ENCODE measurements at places on chromosomes 16 and 17.

DNA sequence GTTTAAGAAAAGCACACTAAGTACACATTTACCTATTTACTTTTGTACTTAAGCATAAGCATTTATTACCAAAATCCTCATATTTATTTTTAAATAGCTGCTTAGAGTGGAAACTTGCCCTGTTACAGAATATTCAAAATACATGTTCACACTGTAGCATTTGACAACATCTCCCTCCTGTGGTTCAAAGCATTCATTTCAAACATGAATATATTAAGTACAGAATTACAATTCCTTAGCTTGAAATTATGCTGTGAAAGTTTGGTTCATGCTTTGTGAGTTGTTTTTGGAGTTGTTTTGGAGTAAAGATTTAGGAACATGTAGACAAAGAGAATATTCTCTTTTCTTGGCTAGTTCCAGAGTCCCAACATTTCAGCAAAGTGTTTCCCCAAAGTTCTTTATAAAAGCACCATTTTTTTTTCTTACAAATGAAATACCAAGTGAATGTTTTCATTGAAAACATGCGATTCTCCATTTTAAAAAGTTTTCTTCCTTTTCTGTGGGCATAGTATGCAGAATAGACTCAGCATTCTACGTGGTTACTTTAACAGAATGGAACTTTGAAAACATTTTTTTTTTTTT is 33.2 kb downstream of the TUBD1 start:
- no peak for DNase-seq

GRCh38 chr17:28334666-28335200 is 539 bp downstream of the IFT20 start:
- no peak for DNase-seq

DNA sequence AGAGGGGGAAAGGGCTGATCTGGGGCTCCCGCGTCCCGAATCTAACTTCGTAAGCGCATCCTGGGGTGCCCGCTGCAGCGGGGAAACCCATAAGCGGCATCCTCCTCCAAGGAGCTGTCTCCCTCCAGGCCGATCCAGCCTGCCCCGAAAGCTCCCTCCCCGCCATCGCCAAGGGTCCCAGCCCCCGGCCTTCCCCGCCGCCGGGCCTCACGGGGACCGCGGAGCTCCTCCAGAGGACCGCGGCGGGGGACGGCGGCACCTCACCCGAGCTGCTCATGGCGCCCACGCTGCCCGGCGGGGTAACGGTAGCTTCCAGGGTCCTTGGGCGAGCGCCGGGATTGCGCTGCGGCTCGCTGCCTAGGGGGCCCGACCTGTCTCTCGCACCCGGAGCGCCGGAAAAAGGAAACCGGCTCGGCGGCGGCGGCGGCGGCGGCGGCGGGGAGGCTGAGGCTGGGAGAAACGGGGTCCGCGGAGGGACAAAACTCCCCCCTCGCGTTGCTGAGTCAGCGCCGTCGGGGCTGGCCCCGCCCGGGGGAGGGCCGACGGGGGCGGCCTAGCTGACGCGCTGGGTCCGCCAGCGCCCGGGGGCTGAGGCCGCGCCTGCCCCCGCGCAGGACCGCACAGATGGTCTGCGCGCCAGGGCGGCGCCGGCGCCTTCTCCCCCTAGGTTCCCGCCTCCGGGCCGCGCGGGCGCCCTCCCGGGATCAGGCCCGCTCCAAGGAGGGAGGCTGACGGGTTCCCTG is at the start of gene BLMH:
Gene BLMH, minus strand, starts transcription at position 402 of the 743 bp plus-strand sequence. Its CDS starts 125 bp downstream, at position 277.
- DNase-seq, result peak; percentile 30

- no peak for DNase-seq
Observed at GRCh38 chr16:23803591-23804123, 32.1 kb upstream of the PRKCB start.

GRCh38 chr16:54106057-54106456 is 180.5 kb downstream of the IRX3 start:
- DNase-seq, result no peak

- DNase-seq, result no peak
Observed at GRCh38 chr17:71461498-71462169, 659.2 kb upstream of the SOX9 start.

DNA sequence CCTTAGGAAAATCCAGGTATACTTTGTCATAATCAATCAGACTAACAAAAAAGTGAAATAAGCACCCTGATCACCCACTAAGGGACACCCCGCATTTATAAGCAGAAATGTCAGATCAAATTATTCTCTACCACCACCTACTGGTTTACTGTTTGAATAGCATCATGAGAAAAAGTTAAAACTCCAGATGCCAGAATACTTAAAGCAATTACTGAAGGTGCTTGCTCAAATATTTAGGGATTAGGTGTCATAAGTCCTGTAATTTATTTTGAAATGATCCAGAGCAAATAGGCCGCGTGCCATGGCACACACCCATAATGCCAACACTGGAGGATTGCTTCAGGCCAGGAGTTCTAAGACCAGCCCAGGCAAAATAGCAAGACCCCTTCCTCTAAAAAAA is 2.3 kb downstream of the TOP2A start:
- no peak for DNase-seq

DNA sequence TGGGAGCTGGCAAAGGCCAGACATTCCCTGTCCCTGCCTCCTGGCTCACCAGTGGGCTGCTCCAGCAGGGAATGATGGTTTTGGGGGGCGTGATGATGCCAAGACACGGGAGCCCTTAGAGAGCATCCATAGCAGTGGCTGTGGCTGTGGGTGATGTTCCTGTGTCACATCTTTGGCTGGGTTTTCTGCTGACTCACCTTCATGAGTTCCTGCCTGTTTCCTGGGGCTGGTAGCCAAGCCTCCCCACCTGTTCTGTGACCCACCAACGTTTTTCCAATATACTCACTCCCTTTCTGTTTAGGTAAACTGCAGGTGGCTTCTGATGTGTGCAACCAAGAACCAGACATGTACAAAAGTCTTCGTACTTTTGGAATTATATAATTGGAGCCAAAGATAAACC is 16.5 kb upstream of the NF1 start:
- DNase-seq, result no peak

DNA sequence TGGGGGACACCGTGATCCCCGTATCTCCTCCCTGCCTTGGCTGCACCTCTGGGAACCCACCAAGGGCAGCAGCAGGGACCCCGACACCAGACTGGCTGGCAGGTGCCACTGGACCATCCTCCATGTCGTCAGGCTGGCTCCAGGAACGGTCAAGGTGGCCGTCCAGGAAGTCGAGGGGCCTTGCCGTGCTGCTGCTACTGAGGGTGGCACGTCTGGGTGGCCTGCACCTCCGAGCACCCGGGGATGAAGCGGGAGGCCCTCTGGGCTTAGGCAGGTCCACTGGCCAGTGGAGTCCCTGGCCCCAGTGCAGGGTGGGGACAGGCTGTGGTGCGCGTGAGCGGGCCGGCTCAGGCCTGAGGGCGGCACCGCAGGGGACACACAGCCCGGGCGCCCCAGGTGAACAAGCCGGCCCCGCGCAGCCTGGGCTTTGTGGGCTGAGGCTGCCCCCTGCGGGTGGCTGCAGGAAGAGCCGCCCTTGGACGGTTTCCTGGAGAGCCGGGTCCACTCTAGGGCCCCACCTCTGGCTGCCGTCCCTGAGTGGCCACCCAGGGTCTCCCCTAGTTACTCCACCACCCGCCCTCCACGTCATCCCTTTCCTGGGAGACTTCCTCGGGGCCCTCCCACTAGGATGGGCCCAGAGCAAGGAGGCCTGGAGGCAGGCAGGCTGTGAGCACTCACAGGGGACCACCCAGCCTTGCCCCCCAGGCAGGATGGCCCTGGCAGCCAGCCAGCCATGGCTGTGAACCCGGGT is 42.8 kb upstream of the ZC3H18 start:
- no peak for DNase-seq

- no peak for DNase-seq
Observed at GRCh38 chr17:39753514-39754160, 15.9 kb downstream of the GRB7 start.

DNA sequence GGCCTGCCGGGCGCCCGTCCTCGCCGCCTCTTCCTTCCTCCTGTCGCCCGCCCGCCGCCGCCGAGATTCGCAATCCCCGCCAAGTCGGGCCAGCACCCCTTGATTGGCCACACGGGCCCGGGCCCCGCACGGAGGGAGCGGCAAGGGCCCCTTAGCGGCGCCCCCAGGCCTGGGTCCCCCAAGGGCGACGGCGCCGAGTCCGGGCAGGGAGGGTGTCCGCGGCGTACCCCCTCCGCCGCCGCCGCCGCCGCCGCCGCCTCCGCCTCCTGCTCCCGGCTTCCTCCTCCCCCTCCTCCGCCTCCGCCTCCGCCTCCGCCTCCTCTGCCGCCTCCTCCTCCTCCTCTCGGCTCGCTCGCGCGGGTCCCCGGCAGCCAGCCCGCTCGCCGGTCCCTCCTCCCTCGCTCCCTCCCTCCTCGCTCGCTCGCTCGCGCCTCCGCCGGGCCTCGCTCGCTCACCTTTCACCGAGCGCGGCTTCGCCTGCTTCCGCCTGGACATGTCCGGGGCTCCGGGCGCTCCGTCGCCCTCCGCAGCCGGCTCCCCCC is 561 bp downstream of the ZNF423 start:
- no peak for DNase-seq

- DNase-seq, result no peak
Observed at GRCh38 chr16:2181952-2182351, 14.5 kb downstream of the CASKIN1 start.

- DNase-seq, result no peak
Observed at GRCh38 chr17:78128551-78129350, at the start of gene TMC6. Gene TMC6, minus strand, starts transcription at chr17:78128755. Its CDS starts 1,923 bp downstream, at chr17:78126832.

DNA sequence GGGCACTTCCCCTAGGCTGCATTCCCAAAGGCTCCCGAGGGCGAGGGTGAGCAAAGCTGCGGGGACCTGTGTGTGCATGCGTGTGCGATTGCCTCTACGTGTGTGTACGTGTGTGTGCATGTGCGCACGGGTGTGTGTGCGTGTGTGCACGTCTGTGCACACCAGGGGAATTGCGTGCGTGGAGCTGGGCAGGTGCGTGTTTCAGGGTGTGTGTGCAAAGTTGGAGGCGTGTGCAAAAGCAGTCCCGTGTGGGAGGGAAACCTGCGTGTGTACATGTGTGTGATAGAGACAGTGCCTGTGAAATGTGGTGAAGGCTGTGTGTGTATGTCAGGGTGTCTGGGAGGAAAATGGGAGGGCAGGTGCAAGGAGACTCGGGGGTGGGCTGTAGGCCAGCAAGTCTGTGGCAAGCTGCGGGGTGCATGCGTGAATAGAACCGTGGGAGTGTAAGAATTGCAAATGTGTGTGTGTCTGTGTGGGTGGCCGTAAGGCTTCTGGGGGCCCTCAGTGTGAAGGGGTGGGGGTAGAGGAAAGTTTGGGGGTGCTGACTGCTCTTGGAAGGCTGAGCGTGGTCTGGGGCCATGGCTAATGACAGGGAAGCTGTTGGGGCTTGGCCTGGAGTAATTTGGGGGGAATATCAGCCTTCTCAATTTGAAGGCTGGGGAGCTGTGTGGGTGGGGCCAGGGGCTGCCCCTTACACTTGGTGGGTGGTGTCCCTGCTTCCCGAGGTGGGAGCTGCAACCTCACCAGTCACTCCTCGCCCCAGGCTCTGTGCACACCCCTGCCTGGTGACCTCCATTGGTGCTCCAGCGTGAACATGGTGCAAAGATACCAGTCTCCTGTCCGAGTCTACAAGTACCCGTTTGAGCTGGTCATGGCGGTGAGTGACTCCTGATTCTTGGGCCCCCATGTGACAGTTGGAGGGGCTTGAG is 644 bp downstream of the SEC14L5 start:
- DNase-seq, result no peak

- DNase-seq, result no peak
Observed at GRCh38 chr16:75919664-75920063, 193.4 kb upstream of the CPHXL start.

DNA sequence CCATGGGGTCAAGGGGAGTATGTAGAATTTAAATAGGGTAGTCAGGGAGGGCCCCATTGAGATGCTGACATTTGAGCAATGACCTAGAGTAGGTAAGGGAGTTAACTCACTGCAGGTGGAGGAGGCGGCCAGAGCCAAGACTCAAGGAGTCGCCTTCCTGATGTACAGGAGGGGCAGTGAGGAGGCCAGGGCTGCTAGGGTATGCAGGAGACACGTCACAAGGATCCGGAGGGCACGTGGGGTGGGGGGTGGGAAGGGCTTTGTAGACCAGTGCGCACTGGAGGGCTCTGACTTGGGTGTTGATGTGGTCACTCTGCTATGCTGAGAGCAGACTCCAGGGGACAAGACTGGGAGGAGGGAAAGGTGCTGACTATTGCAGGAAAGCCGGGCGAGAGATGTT is 37.5 kb downstream of the SPECC1 start:
- DNase-seq, result no peak

DNA sequence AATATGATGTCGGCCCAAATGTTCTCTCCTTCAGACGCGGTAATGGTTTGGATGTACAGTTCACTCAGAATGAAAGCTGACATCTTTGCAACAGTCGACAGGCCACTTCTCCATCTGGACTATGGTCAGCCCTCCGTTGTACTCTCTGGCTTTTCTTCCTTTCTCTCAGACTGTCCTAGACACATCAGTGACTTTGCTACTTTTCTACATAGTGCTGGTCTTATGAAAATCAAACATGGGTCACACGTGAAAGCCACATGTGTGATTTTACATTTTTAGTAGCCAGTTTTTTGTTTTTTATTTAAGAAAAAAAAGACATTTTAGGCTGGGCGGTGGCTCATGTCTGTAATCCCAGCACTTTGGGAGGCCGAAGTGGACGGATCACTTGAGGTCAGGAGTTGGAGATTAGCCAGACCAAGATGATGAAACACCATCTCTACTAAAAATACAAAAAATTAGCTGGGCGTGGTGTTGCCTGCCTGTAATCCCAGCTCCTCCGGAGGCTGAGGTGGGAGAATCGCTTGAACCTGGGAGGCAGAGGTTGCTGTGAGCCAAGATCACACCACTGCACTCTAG is 644.1 kb downstream of the KCNJ2 start:
- DNase-seq, result no peak

DNA sequence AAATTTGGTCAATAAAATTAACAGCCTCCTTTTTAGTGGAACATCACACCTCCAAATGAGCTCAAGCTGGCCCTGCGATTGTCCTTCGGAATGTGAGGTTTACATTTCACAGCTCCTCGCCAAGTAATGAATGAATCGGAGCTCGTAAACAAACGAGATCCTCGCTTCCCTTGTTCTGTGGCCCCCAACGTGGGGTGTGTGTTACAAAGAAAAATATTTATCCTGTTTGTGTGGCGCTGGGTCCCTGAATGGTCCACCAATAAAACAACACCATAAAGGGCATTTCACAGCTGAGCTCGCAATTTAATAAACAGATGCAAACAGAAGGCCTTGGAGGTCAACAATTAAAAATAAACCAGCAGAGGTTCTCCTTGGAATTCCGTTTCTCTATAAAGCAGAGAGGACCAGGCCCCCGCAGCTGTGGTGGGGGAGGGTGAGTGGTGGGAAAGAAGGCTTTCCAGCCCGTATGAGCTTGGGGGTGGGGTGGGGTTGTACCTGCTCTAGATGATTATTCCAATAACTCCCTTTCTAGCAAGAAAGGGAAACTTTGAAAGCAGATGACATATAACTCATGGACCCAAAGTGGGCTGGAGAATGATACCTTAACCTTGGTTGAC is 393.9 kb upstream of the SALL1 start:
- DNase-seq, result no peak

DNA sequence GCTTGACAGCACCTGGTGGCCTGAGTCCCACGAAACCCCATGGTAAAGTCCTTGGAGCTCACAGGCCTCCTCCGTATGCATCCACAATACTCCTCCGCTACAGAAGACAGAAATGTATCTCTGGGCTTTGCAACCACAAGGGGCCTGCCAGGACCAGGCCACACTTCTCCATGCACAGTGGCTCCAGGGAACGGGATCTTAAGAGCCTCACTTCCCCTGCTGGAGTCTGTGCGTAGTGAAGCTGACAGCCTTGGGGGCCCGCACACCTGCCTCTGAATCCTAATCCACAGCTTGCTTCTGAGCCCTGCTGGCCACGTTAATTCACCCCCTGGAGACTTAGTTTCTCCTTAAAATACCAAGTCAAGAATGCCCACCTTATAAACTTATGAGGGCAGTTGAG is 125.7 kb downstream of the COPRS start:
- no peak for DNase-seq

GRCh38 chr17:5581655-5582054 is 2.7 kb downstream of the NLRP1 start:
- DNase-seq, result no peak
